NCI-H187 (cell line): ENCODE measurements at places on chromosomes 7 and 10.

DNA sequence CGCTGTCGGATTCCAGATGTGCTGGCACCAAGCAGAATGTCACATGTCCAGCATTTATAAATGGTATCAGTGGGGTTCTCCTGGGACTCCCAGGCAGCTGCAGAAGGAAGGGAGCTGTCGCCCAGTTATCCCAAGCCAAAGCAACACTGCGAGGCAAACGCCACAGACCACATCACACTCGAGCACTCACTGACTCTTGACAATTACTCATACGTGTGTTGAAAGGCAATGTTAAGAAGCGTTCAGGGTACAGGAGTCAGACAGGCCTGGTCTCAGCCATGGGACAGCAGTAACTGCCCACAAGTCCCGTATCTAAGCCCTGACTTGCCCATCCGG is 113.4 kb downstream of the DIP2C start:
- DNase-seq = no peak

- DNase-seq = no peak
These were observed 7.3 kb upstream of the PCDH15 start for GRCh38 chr10:54808186-54808935.

DNA sequence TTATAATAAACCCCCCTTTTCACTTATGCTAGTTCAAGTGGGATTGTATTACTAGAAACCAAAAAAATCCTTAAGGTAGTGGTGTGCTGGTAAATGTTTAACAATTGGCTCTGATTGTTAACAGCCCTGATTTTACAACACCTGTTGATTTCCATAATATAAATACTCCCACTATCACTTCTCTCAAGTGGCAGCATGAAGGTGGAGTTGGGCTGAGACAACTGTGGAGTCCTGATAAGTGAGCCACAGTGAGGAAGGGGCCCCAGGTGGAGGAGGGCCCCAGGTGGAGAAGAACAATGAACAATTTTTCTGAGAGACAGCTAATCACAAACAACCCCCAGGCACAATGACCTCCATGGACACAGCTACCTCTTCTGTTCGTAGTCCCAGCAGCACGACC is 26.4 kb downstream of the SSMEM1 start:
- DNase-seq = no peak

- DNase-seq = no peak
These were observed 18.4 kb downstream of the HPS6 start for GRCh38 chr10:102083541-102083940.

GRCh38 chr7:43307522-43307921 is 195.1 kb downstream of the HECW1 start:
- DNase-seq = no peak

GRCh38 chr7:142880876-142881505 is 4.6 kb downstream of the TRPV6 start:
- DNase-seq = no peak

DNA sequence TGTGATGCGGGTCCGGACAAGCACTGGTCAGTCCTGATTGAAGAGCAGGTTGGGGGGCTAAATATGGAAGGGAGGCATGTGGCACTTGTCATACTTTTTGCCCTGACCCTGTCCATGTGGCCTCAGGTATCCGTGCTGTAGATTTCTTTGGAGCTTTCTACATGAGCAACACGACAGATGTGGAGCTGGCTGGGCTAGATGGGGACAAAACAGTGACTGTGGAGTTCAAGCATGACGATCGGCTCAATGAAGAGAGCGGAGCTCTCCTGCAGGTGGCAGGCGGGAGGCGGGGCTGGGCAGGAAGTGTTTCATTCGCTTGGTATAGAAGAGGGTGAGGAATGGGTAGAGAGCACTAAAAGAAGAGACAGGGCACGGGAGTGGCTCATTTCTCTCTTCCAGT is 13.0 kb upstream of the CHCHD1 start:
- DNase-seq = peak; percentile 5

- no peak for DNase-seq
These were observed 125.5 kb downstream of the LRRC4 start for GRCh38 chr7:127905491-127906330.

DNA sequence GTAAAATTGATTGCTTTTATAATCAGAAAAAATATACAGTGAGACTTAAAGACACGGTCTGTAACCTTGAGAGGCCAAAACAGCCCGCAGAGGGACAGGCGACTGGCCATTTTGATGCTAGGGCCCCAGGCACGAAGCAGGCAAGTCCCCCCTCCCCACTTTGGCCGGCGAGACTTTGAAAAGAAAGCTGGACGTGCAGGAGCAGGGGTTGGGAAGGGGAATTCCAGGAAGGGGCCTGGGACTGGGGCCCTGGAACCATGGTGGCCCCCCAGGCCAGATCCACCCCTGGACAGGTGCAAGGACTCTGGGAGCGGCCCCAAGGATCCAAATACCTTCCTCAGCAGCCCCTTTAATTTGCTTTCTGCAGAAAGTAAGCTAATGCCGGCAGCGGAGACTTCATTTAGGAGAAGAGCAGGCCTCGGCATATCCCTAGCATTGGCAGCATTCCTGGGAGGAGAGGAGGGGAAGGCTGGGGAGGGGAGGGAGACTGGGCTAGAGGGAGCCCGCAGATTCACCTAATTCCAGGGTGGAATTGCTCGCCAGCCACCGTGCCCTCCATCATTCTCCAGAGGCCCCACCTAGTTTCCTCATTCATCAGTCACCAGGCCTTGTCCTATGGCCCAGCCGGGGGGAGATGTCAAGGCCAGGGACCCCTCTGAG is 24.9 kb upstream of the TNRC18 start:
- no peak for DNase-seq

- no peak for DNase-seq
These were observed at the start of gene HGF for GRCh38 chr7:81769891-81770727. Gene HGF, minus strand, starts transcription at chr7:81770047. Its CDS starts 76 bp downstream, at chr7:81769971.

GRCh38 chr7:27897001-27897400 is 157.0 kb downstream of the TAX1BP1 start:
- DNase-seq = no peak

DNA sequence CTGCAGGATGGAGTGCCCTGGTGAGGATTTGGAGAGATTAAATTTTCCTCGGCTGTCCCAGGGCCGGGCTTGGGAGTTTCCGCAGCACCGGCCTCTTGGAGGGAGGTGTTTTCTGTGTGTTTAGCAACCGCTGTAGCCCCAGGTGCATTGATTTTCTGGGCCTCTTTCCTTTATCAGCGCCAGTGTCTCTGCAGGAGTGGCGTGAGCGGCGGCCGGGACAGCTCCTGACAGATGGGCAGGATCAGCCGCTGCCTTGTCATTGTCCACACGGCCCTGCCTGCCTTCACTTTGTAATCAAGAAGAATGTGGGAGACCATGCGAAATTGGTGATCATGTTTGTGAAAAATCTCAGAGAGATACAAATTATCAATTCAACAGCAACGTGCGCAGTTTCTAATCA is 32.4 kb downstream of the NKX6-2 start:
- DNase-seq = no peak

GRCh38 chr10:20017961-20018360 is 201.7 kb downstream of the PLXDC2 start:
- no peak for DNase-seq

GRCh38 chr7:38195804-38196595 is 18.0 kb downstream of the STARD3NL start:
- no peak for DNase-seq

GRCh38 chr7:20594023-20594422 is 21.4 kb upstream of the ABCB5 start:
- no peak for DNase-seq

DNA sequence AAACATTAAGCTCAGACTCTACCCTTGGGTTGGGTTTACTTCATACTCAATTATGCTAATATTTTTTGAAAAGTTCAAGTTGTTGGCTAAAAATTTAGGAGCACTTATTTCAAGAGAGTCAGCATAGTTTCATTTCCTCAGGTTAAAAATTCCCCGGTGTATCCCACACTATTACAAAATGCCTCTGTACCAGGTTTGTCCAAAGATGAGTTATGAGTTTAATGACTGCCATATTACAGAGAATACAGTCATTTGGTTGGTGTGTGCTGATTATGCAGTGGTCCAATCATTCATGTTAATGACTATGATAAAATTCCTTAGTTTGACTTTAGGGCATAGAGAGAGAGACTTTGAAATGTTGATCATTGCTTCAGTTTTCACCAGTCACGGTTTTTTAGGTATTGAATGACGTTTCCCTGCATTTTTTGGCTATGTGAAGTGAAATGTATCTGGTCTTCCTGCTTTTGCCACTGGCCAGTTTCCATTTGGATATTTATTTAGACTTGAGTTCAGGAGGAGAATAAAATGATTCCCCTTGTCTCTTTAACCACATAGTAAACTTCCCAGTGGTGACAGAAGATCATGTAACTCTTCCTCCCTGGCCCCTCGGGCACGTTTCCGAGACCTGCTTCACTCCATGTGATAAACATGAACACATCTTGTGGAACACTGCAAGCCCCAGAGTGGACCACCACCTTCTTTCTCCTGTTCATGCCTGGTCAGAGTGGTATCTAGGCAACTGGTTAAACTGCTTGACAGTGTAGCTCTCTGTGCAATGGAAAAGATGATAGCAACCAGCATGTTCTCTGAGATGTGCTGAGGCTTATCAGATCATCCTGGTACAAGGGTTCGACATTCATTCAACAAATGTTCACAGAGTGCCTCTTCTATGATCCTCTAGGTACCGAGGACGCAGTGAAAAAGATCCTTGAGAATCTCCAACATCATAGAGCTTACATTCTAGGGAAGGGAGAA is 153.6 kb downstream of the CACNB2 start:
- DNase-seq = no peak

GRCh38 chr7:140525743-140526142 is 46.4 kb upstream of the MKRN1 start:
- peak; percentile 30 for DNase-seq

DNA sequence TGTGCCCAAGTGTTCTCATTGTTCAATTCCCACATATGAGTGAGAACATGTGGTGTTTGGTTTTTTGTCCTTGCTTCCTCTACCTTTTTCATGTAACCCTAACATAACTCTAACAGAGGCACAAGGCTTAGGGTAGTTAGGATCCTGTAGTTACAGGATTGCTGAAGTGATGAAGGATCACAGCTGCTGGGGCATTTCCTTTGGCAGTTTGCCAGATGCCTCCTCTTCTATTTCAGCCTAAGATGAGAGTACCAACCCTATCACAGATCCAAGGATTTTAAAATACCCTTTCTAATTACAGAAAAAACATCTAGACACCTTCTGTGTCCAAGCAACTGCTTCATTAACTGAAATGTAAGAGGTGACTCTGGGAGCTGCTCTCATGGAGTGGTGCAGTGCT is 141.7 kb upstream of the COL1A2 start:
- no peak for DNase-seq

- DNase-seq = no peak
These were observed 437 bp upstream of the CFAP69 start for GRCh38 chr7:90244565-90244908.

- no peak for DNase-seq
These were observed 131.0 kb downstream of the CXCL12 start for GRCh38 chr10:44253769-44254462.

- DNase-seq = no peak
These were observed 920.1 kb upstream of the AUTS2 start for GRCh38 chr7:68678196-68678595.

DNA sequence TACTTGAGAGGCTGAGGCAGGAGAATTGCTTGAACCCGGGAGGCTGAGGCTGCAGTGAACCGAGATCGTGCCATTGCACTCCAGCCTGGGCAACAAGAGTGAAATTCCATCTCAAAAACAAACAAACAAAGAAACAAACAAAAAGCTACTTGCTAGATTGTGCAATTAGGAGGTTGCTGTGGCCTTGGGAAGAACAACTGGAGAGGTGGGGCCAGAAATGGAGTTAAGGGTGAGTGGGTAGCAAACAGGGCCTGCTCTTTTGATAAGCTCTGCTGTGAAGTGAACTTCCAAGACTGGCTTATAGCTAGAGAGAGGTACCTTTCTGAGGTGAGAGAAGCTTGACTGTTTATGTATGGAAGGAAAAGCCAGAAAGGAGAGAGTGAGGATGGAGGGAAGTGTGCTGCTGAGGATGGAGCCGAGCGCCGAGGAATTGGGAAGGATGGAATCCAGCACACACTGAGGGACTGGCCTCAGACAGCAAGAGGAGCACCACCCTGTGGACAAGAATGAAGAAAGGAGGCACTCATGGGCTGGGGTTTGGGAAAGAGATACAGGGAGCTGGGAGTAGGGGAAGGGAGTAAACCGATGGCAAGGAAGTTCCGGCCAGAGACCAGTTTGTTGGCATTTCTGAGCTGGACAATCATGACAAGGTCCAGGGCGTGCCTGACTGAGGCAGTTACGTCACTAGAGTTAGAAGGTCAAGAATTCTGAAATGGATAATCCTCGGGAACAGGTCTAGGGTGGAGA is 7.0 kb upstream of the RPEL1 start:
- DNase-seq = no peak

GRCh38 chr7:27615420-27616185 is 47.1 kb downstream of the HIBADH start:
- no peak for DNase-seq

- no peak for DNase-seq
These were observed 94.3 kb downstream of the CCDC71L start for GRCh38 chr7:106566672-106567071.

DNA sequence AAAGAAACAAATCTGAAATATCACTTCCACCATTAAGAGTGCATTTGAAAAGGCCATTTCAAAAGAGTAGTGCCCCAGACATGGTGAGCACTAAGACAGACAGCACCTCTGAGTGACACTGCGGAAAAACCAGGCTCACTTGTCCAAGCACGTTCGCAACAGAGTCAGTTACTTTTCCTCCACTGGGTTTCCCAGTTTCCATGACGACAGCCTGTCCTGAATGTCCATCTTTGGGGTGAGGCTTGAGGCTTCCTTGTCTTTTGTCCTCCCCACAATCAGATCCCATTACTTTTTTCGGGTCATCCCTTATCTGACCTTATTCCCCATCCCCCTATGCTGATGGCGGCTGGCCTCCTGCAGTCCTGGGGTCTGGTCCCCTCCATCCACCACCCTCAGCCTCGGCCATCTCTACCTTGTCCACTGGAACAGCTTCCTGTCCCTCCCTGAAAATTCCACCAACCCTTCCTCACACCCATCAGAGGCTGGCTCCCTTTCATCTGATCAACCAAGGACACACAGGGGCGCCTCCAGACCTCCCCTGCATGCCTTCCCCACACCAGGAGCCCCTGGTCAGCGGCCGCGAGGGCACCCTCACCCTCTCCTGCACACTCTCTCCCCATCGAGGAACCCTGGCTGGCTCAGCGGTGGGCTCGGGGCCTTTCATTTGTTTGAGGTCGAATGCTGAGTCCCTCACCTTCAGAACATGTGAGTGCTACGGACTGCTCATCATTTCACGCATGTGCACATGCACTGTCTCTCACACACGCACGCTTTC is 363.6 kb downstream of the DNAJB6 start:
- DNase-seq = no peak

GRCh38 chr7:78323118-78323517 is 524.5 kb downstream of the PHTF2 start:
- DNase-seq = no peak

GRCh38 chr10:30172673-30173072 is 113.3 kb upstream of the JCAD start:
- DNase-seq = no peak
